ENCODE measurements at places on chromosomes 3 and 15. TPM values are rescaled to one million over a fixed set of nuclear protein-coding genes. Genes with fewer than 3 reads are reported as not detected.

DNA sequence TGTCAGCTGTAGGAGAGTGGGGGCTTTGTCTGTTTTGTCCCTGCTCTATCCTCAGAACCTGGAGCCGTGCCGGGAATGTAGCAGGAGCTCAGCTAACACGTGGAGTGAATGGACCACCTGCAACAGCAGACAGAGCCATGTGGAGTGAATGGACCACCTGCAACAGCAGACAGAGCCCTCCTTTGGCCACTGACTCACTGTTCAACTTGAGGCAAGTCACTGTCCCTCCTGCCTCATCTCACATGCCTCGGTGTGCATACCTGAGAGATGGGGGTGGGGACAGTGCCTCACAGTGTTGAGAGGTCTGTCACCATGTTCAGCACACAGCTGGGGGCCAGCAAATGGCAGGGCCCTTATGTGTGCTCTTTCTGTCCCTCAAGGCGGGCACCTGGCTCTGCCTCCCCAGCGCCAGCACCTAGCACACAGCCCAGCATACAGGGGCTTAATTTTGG, 27.9 kb downstream of the FEM1B start:
- DNase-seq = no peak

DNA sequence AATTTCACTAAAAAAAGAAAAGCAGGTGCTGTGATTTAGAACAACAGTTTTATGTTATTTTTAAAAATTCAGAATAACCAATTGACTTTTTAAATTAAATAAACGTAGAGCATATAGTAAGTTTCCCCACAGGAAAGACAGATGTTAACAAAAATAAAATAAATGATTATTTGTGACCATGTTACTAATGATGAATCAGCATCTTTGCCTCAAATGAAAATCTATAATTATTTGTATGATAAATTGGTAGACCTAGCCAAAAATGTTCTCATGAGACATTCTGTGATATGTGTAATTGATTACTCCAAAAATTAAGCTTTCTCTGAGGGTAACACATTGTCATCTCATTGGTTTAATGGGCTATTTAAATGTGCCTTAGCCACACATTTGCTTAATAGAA, 948.0 kb downstream of the NAALADL2 start:
- no peak for DNase-seq

- no peak for DNase-seq
These were observed 7.3 kb downstream of the GMNC start for GRCh38 chr3:190855151-190855550.

DNA sequence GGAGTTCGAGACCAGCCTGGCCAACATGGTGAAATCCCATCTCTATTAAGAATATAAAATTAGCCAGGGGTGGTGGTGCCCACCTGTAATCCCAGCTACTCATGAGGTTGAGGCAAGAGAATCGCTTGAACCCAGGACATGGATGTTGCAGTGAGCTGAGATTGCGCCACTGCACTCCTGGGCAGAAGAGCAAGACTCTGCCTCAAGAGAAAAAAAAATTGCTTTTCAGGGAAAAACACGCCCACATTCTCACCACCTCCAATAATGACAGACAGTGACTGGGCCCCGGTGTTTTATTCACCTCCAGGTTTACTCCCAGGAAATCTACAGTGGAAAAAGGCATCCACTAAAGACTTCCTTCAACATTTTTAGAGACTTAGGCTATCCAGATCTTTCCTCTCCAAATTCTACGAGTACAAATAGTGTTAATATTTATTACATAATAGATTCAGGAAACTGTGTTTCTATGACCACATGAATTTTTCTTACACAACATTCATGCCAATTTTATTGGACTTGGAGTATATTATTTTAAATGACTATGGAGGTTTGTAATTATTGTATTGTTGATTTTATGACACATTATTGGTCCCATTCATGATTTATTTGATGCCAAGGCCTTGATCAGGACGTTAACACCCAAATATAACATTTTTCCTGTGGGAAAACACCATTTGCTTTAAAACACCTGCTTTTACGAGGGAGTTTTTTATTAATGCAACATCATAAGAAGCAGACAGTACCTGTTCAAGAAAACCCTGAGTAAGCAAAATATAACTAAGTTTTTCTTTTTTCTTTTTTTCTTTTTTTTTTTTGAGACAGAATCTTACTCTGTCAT, 26.6 kb downstream of the IGF2BP2 start:
- no peak for DNase-seq

- DNase-seq = no peak
These were observed 34.8 kb upstream of the FILIP1L start for GRCh38 chr3:100149130-100149529.

DNA sequence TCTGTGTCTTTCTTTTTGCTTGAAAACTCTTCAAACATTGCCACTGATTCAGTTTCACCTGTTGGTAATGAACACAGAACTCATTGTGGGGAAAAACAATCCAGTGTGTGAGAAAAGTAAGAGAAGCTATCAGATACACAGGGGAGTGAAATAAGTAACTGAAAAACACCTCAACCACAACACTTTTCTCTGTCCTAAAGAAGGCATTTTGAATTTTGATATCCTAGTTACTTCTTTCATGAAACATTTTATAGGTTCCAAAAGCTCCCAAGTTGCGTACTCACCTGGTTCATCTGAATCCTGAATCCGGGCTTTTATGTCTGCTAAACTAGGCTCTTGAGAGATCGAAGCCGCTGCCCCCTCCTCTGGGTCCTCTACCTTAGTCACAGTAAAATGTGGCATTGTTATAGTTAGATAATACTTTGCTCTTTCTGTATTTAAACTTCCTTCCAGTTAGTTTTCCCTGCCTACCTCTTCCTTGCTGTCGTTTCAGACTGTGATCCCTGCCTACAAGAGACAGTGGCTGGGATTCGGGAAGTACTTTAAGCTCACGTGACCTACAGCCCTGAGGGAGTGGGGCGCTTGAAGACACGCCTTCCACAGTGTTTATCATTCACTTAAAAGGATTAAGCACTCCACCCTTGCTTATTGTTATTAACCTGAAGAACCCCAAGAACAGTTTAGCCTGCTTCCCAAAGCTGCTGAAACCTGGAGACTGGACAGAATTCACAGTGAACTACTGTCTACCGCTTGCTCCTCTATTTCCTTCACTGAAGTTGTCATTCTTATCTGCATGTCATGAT, 19.1 kb downstream of the SLC12A6 start:
- DNase-seq = peak; percentile 69

HOMER2 gene
- total RNA-seq = 22.1 TPM

GRCh38 chr15:67835297-67836133, 4.3 kb downstream of the RNU6-1 start:
- no peak for DNase-seq

THRB gene
- 2.8 TPM for total RNA-seq

GRCh38 chr3:108024146-108024850, 66.5 kb downstream of the CD47 start:
- DNase-seq = no peak

- DNase-seq = peak; percentile 76
These were observed 78.3 kb upstream of the C15orf39 start for GRCh38 chr15:75123395-75123794.

- no peak for DNase-seq
These were observed 2.9 kb downstream of the SNRPN start for GRCh38 chr15:24957691-24958090.

DNA sequence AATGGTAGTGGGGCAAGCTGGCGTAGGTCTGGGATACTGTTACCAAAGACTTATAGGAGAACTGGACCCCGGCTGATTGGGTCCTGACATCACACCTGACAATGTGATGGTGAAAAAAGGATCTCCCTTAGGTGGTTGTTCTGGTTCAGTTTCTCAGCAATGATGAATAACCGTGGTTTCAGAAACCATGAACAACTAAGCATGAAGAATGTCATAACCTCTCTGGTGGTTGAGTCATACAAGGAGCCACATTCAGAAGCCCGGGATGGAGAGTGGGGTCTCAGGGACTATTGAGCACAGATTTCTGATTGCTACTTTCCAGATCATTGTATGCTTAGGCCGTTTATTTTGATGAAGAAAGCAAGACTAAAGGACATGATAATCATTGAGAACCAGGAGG, 17.4 kb downstream of the GPR160 start:
- DNase-seq = peak; percentile 76
